CD14-positive monocyte (primary cell): ENCODE measurements at places on chromosomes 6 and 20. TPM values are rescaled to one million over a fixed set of nuclear protein-coding genes. Genes with fewer than 3 reads are reported as not detected.

GNAS-AS1 gene
- not detected in 2 replicates for polyA plus RNA-seq

BPIFB1 gene
- polyA plus RNA-seq: not detected

RSPO3 gene
- not detected for polyA plus RNA-seq

ULBP3 gene
- not detected for polyA plus RNA-seq

CARMIL1 gene
- polyA plus RNA-seq: 0.30 TPM

SPTLC3 gene
- polyA plus RNA-seq: 0.01 TPM in 1 of 2 replicates, not detected in the other

SLC22A16 gene
- polyA plus RNA-seq: 4.0 TPM

GDAP1L1 gene
- not detected in 2 replicates for polyA plus RNA-seq

CTAGE9 gene
- not detected for polyA plus RNA-seq

LY6G6F gene
- polyA plus RNA-seq: not detected in 2 replicates

HLA-DQA2 gene
- polyA plus RNA-seq: 53.5 and 69.7 TPM in 2 replicates

ARMC12 gene
- not detected for polyA plus RNA-seq

TAP1 gene
- polyA plus RNA-seq: 204 TPM

SSTR4 gene
- not detected for polyA plus RNA-seq

SIRPB1 gene
- 137 TPM for polyA plus RNA-seq

KCNK16 gene
- not detected in 2 replicates for polyA plus RNA-seq

RAET1G gene
- polyA plus RNA-seq: not detected

C6orf141 gene
- not detected for polyA plus RNA-seq

FAM83C gene
- not detected for polyA plus RNA-seq

WFDC5 gene
- polyA plus RNA-seq: not detected in 2 replicates

SLC22A2 gene
- not detected for polyA plus RNA-seq

TBC1D32 gene
- polyA plus RNA-seq: 0.23 TPM

CGA gene
- polyA plus RNA-seq: not detected in 2 replicates

BTBD9 gene
- polyA plus RNA-seq: 7.5 TPM

CLPSL1 gene
- not detected in 2 replicates for polyA plus RNA-seq

PACSIN1 gene
- not detected for polyA plus RNA-seq

CAGE1 gene
- 0.03 TPM in 1 of 2 replicates, not detected in the other for polyA plus RNA-seq

LST1 gene
- 1,202 TPM for polyA plus RNA-seq

NELFE gene
- polyA plus RNA-seq: 74.4 TPM

EYS gene
- 0.01 TPM in 1 of 2 replicates, not detected in the other for polyA plus RNA-seq

C6orf15 gene
- polyA plus RNA-seq: not detected

MDN1 gene
- polyA plus RNA-seq: 2.1 and 6.6 TPM in 2 replicates

ATP9A gene
- not detected for polyA plus RNA-seq

TRIM31 gene
- not detected for polyA plus RNA-seq

RFX6 gene
- polyA plus RNA-seq: not detected

KIAA0408 gene
- polyA plus RNA-seq: 0.03 TPM in 1 of 2 replicates, not detected in the other

TRIM15 gene
- not detected for polyA plus RNA-seq

FANCE gene
- 1.8 TPM for polyA plus RNA-seq

ZBTB46 gene
- 0.07 TPM for polyA plus RNA-seq

LBP gene
- not detected in 2 replicates for polyA plus RNA-seq

PRL gene
- polyA plus RNA-seq: 0.09 and 0.13 TPM in 2 replicates

CRISP3 gene
- polyA plus RNA-seq: not detected

REM1 gene
- not detected for polyA plus RNA-seq

SCRT2 gene
- polyA plus RNA-seq: not detected in 2 replicates

SCP2D1 gene
- polyA plus RNA-seq: not detected in 2 replicates

DOK5 gene
- polyA plus RNA-seq: not detected

OR2H2 gene
- not detected in 2 replicates for polyA plus RNA-seq

MAPK13 gene
- polyA plus RNA-seq: 0.88 TPM

PCSK2 gene
- polyA plus RNA-seq: not detected

INSM1 gene
- not detected for polyA plus RNA-seq

HLA-DQA1 gene
- 98.1 TPM for polyA plus RNA-seq
